MCF 10A (cell line): ENCODE measurements at places on chromosomes 11 and 22. TPM values are rescaled to one million over a fixed set of nuclear protein-coding genes. Genes with fewer than 3 reads are reported as not detected.

GRCh38 chr11:73506038-73506437 lies 91.9 kb downstream of the FAM168A start:
- H3K27ac ChIP-seq = no peak overlapping the region
- H3K27me3 ChIP-seq = no peaks in the 10 kb centered on the region
- no peaks in the 10 kb centered on the region for H3K36me3 ChIP-seq
- no peak for DNase-seq

- no peak for DNase-seq
- H3K27ac ChIP-seq = peak overlapping the region; percentile 64
- H3K27me3 ChIP-seq = no peaks in the 10 kb centered on the region
- no peak overlapping the region for H3K4me3 ChIP-seq
Observed at GRCh38 chr11:64870893-64871466, 7.4 kb downstream of the EHD1 start.

DNA sequence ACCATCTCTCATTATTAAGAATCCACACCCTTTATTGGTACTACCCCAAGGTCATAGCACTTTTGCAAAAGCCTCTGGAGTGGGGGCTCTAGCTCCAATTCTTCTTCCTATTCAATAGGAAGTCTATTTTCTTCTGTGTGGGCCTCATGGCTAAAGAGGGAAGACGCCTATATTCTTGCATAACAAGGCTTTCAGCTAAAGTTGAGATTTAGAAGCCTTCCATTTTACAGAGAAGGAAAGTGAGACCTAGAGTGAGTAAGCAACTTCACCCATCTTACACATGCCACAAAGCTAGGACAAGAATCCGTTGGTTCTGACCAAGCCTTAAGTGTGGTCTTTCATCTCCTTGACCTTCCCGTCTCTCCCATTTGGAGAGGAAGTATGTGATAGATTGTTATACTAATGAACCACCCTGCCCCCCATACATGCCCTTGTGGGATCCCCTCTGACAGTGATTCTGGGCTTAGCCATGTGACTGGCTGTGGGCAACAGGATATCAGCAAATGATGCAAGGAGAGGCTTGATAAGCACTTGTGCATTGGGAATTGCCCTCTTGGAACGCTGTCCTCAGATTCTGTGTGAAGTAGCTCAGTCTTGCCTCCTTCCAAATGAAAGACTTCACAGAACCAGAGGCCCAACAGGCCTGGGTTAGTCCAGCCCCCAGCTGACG lies 12.3 kb downstream of the BACE1 start:
- H3K4me1 ChIP-seq = peaks cover 6% of the 10 kb centered on the region
- peaks cover 9% of the 10 kb centered on the region for H3K36me3 ChIP-seq
- no peaks in the 10 kb centered on the region for H3K27me3 ChIP-seq
- DNase-seq = no peak

DNA sequence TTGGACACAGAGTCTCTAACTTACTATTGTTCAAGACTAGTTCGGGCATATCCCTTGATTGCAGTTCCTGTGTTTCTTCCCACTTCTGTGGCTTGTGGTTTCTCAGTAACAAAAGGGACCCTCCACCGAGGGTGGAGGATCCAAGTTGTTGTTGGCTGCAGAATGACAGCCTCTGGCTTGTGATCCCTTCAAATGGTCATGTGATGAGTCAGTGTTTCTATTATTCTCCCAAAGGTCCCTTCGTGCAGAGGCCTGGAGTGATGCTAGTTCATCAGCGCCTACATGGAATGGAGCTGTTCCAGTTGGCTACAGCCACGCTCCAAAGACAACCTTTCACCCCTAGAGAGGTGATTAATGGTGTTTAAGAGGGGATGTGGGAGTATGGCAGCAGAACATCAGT lies 2.6 kb upstream of the VWCE start:
- peaks cover 28% of the 10 kb centered on the region for H3K4me1 ChIP-seq
- peak; percentile 96 for DNase-seq
- peaks cover 15% of the 10 kb centered on the region for H3K36me3 ChIP-seq
- peaks cover 13% of the 10 kb centered on the region for H3K27me3 ChIP-seq
- peak overlapping the region; percentile 35 for H3K4me3 ChIP-seq
- H3K27ac ChIP-seq = peak overlapping the region; percentile 91

GRCh38 chr11:66218036-66218435 lies 50.4 kb upstream of the RAB1B start:
- H3K27me3 ChIP-seq = no peaks in the 10 kb centered on the region
- H3K27ac ChIP-seq = no peak overlapping the region
- H3K36me3 ChIP-seq = peaks cover 52% of the 10 kb centered on the region
- DNase-seq = no peak

- no peaks in the 10 kb centered on the region for H3K27me3 ChIP-seq
- no peaks in the 10 kb centered on the region for H3K36me3 ChIP-seq
Observed at GRCh38 chr11:2256951-2257700, 13.3 kb downstream of the ASCL2 start.

Gene BLID
- total RNA-seq = 4.1 and 4.5 TPM in 2 replicates

- no peaks in the 10 kb centered on the region for H3K27me3 ChIP-seq
- H3K4me3 ChIP-seq = no peak overlapping the region
- no peak overlapping the region for H3K27ac ChIP-seq
Observed at GRCh38 chr11:41237382-41237781, 222.1 kb downstream of the LRRC4C start.

DNA sequence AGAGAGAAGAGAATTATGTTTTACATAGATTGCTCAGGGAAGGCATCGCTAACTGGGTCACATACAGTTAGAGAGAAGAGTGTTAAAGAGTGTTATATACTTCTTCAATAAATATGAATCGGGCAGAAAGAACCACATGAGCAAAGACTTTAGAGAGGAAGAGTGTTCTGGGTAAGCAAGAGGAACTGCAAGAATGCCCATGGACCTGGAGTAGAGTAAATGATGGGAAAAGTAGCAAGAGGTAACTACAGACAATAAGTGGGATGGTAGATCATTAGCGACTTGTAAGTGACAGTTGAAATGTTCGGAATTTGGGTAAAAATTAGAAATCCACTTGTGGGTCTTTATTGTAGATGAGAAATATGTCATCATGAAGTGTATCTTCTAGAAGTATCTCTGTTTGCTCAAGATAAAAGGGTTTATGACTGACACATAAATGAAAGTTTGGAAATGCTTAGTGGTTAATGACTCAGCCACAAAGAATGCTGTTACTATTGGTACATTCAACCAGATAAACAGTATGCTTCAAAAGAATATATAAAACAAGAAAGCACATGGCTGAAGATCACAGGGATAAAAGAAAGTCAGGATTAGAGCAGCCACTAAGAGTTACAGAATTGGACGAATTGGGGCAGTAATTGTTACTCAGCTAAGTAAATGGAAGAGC lies 229.3 kb downstream of the CASP12 start:
- H3K27me3 ChIP-seq = no peaks in the 10 kb centered on the region
- peak overlapping the region; percentile 2 for H3K27ac ChIP-seq
- H3K36me3 ChIP-seq = no peaks in the 10 kb centered on the region
- peak; percentile 85 for DNase-seq
- H3K4me3 ChIP-seq = no peak overlapping the region
- peaks cover 24% of the 10 kb centered on the region for H3K4me1 ChIP-seq

DNA sequence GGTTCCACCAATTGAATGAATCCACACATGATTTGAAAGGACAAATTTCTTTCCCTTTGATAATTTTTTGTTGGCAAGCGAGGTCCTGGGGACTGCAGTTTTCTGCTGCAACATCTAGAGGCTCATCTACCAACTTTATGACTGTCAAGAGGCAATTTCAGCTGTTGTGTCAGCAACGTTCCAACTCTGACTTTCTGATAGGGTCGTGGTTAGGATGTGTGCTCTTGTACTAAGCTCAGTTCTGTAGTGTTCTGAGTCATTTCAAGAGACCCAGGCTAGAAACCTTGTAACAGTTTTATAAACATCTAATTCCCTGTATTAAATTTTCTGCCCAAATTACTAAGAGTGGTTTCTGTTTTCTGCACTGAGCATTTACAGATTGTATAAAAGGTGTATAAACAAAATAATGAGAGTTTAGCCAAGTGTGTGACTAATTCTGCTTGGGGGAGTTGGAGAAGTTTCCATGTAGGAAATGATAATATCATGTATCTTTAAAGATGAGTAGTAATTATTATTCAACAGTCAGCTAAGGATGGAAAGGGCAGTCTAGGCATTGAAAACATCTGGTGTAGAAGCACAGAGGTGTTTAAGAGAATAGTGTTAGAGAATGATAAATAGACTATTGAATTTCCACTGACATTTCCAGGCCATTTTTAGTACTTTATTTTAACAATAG lies 72.2 kb downstream of the RBMXL2 start:
- H3K4me1 ChIP-seq = no peaks in the 10 kb centered on the region
- H3K27ac ChIP-seq = no peak overlapping the region
- no peaks in the 10 kb centered on the region for H3K36me3 ChIP-seq
- no peak overlapping the region for H3K4me3 ChIP-seq

Gene RIBC2
- total RNA-seq = 0.26 TPM in 1 of 2 replicates, not detected in the other

- H3K4me1 ChIP-seq = peaks cover 6% of the 10 kb centered on the region
- no peak for DNase-seq
- no peak overlapping the region for H3K27ac ChIP-seq
- H3K4me3 ChIP-seq = no peak overlapping the region
- no peaks in the 10 kb centered on the region for H3K36me3 ChIP-seq
- peaks cover 59% of the 10 kb centered on the region for H3K27me3 ChIP-seq
Observed at GRCh38 chr22:27019827-27020226, 362.4 kb downstream of the MIAT start.

Gene CADM1
- total RNA-seq = not detected in 2 replicates

DNA sequence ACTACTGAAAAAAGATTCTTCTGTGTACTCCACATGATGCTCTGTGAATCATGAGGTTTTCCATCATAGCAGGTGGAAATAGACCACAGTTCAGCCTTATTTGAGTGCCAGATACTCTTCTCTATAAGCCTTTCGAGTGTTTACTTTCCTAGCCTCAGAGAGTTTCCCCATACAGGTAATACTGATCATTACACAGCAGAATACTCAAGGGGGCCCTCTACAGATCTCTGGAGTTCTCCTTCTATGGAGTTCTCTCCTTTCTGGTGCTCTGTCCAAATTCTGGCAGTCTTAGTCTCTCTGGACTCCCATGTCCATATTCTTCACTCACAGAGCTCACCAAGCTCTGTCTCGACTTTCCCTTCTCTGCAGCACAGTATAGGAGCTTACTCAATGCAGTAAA lies 175.7 kb upstream of the CARD18 start:
- no peaks in the 10 kb centered on the region for H3K4me1 ChIP-seq
- no peak overlapping the region for H3K4me3 ChIP-seq
- no peak overlapping the region for H3K27ac ChIP-seq
- H3K36me3 ChIP-seq = no peaks in the 10 kb centered on the region

DNA sequence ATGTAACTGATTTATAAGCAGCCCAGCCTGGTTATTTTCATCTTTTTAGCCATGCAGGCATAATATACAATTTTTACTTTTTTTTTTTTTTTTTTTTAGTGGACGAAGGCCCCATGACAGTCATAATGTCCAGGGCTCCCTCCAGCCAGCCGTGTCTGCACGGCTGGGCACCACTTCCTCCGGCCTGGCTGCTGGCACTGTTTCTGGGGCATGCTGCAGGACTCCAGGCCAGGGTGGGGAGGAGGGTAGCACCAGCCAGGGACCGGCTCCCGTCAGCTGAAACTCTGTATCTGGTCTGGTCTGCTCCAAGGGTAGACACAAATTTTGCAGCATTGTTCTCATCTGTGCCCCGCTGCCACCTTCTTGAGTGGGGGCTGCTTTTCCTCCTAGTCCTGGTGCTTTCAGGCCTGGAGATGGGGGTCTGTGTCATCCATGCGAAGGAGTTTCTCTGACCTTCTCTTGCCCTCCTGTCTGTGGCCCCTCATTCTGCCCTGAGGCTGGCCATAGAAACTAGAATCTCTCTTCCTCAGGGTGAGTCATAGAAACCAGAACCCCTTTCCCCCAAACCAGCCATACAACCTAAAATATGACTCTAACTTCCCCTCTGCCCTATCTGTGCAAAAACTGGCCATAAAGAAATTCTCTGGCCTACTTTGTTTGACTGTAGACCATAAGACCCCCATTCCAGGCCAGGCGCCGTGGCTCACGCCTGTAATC lies 9.2 kb upstream of the RRP7A start:
- peaks cover 15% of the 10 kb centered on the region for H3K27me3 ChIP-seq
- H3K27ac ChIP-seq = no peak overlapping the region
- DNase-seq = no peak
- no peaks in the 10 kb centered on the region for H3K36me3 ChIP-seq
- H3K4me3 ChIP-seq = no peak overlapping the region

DNA sequence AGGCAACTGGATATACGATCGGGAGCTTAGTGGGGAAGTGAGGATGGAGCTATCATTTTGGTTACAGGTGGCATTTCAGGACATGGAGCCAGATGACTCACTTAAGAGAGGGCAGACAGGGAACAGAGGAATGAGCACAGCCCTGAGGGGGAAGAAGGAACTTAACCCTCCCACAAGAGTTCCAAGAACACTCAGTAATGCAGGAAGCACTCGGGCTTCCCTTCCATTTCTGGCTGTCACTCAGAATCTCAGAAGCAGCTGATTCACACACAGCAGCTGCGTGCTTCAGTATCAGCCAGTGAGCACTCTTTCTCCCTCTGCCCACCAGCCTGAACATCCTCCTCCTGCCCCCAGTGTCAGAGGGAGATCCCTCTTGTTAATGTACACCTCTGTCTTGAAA lies 34.8 kb downstream of the EFCAB6 start:
- peaks cover 4% of the 10 kb centered on the region for H3K36me3 ChIP-seq
- H3K4me3 ChIP-seq = no peak overlapping the region
- no peak overlapping the region for H3K27ac ChIP-seq

- DNase-seq = no peak
- no peaks in the 10 kb centered on the region for H3K27me3 ChIP-seq
- peak overlapping the region; percentile 91 for H3K4me3 ChIP-seq
Observed at GRCh38 chr11:47248304-47248663, 330 bp downstream of the ACP2 start.

DNA sequence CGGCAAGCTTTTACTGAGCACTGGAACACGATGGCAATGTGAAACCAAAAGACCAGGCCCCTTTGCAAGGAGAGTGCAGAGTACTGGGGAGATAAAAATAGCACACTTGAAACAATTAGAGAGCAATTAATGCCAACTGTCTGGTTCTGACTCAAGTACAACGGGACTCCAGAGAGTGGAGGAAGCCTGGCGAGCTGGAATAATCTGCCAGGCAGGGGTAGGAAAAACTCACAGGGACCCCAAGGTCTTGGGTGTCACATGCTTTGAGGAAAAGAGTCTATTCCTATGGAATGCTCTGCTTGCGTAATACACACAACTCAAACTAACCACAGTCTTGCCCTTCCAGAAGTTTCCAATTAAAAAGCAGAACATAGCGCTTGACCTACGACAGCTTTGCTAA lies 113.0 kb upstream of the CLMP start:
- no peak overlapping the region for H3K27ac ChIP-seq
- no peaks in the 10 kb centered on the region for H3K4me1 ChIP-seq
- H3K36me3 ChIP-seq = no peaks in the 10 kb centered on the region
- H3K27me3 ChIP-seq = peaks cover 10% of the 10 kb centered on the region
- DNase-seq = no peak
- H3K4me3 ChIP-seq = no peak overlapping the region

Gene NAALAD2
- total RNA-seq = not detected in 2 replicates

DNA sequence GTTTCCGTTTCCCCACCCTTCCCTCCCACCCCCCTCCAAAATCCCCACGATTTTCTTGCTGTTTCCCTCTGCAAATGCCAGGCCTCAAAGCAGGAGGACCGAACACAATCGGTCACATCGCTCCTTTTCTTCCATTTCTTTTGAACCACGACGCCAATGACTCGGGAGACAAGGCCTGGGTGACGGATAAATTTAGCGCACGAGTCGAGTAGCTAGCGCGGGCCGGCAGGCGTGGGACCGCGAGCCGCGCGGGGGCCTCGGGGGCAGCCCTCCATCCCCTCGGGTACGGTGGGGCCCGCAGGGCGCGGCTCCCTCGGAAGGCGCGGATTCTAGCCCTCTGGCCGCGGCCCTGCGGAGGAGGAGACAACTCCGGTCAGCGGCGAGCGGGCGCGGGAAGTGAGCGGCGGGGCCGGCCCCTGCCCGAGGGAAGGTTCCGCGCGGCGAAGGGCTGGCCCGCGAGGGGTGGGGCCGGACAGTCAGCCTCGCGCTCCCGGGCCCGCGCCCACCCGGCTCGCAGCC lies 414 bp downstream of the JOSD1 start:
- peak overlapping the region; percentile 79 for H3K4me3 ChIP-seq
- peak; percentile 70 for DNase-seq
- no peaks in the 10 kb centered on the region for H3K27me3 ChIP-seq

Gene MS4A3
- total RNA-seq = not detected in 2 replicates

Gene SIK3
- 33.3 and 36.5 TPM in 2 replicates for total RNA-seq

Gene SERGEF
- total RNA-seq = 23.4 and 26.1 TPM in 2 replicates
